ENCODE measurements at places on chromosomes 2 and 18. TPM values are rescaled to one million over a fixed set of nuclear protein-coding genes. Genes with fewer than 3 reads are reported as not detected.

GRCh38 chr2:203565076-203565475 is 30.0 kb upstream of the RAPH1 start:
- H3K4me3 ChIP-seq = no peak overlapping the region
- no peak overlapping the region for H3K27ac ChIP-seq
- no peaks in the 10 kb centered on the region for H3K36me3 ChIP-seq
- H3K27me3 ChIP-seq = no peaks in the 10 kb centered on the region
- peaks cover 8% of the 10 kb centered on the region for H3K4me1 ChIP-seq
- DNase-seq = no peak

DNA sequence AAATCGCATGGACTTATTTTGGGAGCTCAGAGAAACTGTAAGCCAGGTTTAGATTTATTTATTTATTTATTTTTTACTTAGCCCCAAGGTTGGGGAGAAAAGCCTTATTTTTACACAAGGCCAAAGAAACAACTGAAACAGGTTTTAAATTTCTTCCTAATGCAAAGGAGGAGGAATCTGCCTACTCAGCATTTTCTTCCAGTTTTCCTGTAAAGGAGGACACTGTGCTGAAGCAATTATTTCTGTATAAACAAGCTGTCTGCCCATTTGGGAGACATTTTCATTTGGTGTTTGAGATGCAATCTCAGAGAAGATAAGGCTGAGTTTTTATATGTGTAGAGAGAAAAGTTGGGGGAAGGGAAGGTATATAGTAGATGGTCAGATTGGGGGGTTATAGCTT is 125.0 kb downstream of the ETAA1 start:
- H3K27me3 ChIP-seq = no peaks in the 10 kb centered on the region
- H3K4me3 ChIP-seq = no peak overlapping the region
- no peak overlapping the region for H3K27ac ChIP-seq
- H3K36me3 ChIP-seq = no peaks in the 10 kb centered on the region
- no peaks in the 10 kb centered on the region for H3K4me1 ChIP-seq

GRCh38 chr2:130826821-130827501 is 9.8 kb upstream of the ARHGEF4 start:
- peaks cover 2% of the 10 kb centered on the region for H3K27me3 ChIP-seq
- H3K36me3 ChIP-seq = no peaks in the 10 kb centered on the region
- no peak overlapping the region for H3K27ac ChIP-seq
- no peak overlapping the region for H3K4me3 ChIP-seq
- H3K4me1 ChIP-seq = no peaks in the 10 kb centered on the region

DNA sequence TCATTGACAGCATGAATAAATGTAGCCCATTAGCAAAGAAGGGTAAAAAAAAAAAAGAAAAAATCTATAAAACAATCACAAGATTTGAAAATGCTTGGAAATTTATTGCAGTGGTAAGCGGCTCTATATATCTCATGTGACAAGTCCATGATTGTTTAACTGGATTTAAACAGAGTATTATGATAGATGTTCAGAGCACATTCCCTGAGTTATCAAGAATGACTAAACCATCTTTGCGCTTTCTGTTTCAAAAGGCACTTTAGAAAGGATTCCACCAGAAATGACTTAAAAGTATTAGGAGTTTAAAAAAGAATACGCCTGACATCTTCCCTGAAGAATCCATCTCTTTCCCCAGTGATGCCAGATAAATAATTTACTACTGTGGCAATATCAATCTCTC is 409.5 kb upstream of the UBE2E3 start:
- no peaks in the 10 kb centered on the region for H3K27me3 ChIP-seq
- no peak overlapping the region for H3K27ac ChIP-seq
- no peaks in the 10 kb centered on the region for H3K4me1 ChIP-seq
- no peak overlapping the region for H3K4me3 ChIP-seq
- no peaks in the 10 kb centered on the region for H3K36me3 ChIP-seq

- no peak for DNase-seq
- no peaks in the 10 kb centered on the region for H3K36me3 ChIP-seq
- no peak overlapping the region for H3K27ac ChIP-seq
- peaks cover 21% of the 10 kb centered on the region for H3K4me1 ChIP-seq
- no peaks in the 10 kb centered on the region for H3K27me3 ChIP-seq
Observed at GRCh38 chr18:53457068-53457467, 767.4 kb downstream of the MBD2 start.

DNA sequence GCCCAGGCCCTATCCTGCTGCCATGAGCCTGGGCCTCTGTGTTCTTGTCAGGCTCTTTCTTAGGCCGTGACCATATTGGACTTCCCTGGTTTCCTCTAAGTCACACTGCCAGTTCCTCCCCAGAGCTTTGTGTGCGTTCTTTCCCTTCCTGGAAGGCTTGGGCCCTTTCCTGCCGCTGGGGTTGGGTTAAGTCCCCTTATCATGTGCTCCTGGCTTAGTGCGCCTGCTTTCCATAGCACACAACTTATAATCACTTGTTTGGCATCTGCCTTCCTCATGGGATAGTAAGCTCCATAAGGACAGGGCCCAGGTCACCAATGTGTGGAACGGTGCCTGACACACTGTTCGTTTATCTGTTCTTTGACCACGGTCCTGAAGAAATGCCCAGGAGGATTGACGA is 31.3 kb downstream of the NIFK start:
- H3K27ac ChIP-seq = no peak overlapping the region
- H3K27me3 ChIP-seq = no peaks in the 10 kb centered on the region
- H3K4me3 ChIP-seq = no peak overlapping the region
- no peak for DNase-seq
- no peaks in the 10 kb centered on the region for H3K36me3 ChIP-seq

DNA sequence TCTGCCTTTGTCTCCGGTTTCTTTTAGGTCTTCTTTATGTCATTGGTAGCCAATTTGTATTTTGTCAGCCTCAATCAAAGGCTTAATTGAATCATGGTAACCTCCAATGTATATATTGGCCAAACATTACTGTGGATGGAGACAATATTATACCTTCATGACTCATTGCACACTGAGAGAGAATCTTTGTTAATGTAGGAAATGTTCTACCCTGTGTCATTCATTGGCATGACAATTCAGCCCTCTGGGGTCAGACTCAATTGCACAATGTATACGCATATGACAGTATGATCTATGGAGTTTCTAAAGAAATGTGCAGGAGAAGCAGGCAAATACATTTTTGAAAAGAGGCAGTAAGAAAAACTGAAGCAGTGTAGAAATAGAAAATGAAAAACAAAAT is 162.6 kb downstream of the PDE11A start:
- H3K27me3 ChIP-seq = no peaks in the 10 kb centered on the region
- H3K4me1 ChIP-seq = no peaks in the 10 kb centered on the region
- no peak overlapping the region for H3K4me3 ChIP-seq

DNA sequence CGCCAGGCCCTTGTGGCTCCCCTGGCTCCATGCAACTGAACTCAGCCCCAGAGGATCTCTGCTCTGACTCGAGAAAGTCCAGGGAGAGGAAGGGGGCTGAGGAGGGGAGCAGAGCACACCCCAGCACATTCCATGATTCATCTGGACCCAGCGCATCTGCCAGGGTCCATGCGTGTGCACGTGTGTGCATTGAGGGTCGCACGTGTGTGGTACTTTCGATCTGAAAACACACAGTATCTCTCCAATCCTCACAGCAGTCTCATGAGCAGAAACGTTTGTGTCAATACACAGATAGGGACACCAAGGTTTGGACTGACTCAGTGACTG is 146.4 kb upstream of the ID2 start:
- no peaks in the 10 kb centered on the region for H3K27me3 ChIP-seq
- H3K4me1 ChIP-seq = peaks cover 10% of the 10 kb centered on the region
- H3K36me3 ChIP-seq = no peaks in the 10 kb centered on the region
- peak overlapping the region; percentile 13 for H3K27ac ChIP-seq

DNA sequence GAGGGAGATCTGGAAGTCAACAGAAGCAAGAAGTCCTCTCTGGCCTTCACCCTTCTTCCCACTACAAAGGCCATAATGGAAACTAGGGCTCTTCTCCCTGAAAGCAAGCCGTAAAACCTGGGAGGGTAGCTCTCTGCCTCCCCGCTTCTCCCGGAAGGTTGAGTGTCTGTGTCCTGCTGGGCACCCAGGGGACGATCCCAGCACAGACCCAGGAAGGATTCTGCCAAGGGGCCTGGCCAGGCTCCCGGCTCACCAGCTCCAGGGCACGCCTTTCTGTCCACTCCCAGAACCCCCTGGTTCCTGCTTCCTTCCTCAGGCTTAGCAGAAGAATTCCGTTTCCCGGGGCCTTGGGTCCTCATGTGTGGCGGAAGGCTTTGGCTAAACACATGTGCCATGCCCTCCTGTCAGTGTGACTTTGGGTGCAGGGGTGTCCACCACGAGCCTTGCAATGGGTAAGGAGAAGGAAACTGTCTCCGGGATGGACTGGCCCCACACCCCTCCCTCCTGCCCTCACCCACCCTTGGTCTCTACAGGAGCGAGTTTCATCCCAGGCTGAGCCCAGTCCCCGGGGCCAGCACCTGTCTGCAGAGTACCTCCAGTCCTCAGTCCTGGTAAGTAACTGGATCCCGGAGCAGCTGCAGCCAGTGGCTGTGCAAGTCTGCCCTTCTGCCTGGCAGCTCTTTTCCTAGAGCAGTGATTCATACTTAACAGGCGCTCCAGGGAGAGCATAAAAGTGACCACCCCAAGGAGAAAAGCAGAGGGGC is 135.8 kb downstream of the TPO start:
- H3K4me1 ChIP-seq = no peaks in the 10 kb centered on the region
- H3K27me3 ChIP-seq = peaks cover 7% of the 10 kb centered on the region
- H3K4me3 ChIP-seq = no peak overlapping the region
- no peak overlapping the region for H3K27ac ChIP-seq
- no peaks in the 10 kb centered on the region for H3K36me3 ChIP-seq
- DNase-seq = no peak

- no peak for DNase-seq
- peaks cover 12% of the 10 kb centered on the region for H3K4me1 ChIP-seq
- peak overlapping the region; percentile 23 for H3K27ac ChIP-seq
- H3K4me3 ChIP-seq = no peak overlapping the region
Observed at GRCh38 chr18:31206071-31206470, 43.4 kb upstream of the DSC1 start.

GRCh38 chr18:58534535-58535301 is 94.2 kb downstream of the ALPK2 start:
- no peak overlapping the region for H3K4me3 ChIP-seq
- peaks cover 7% of the 10 kb centered on the region for H3K36me3 ChIP-seq
- DNase-seq = no peak
- H3K27ac ChIP-seq = no peak overlapping the region

GRCh38 chr2:118012778-118013177 is 1.1 kb downstream of the CCDC93 start:
- peaks cover 12% of the 10 kb centered on the region for H3K36me3 ChIP-seq
- no peaks in the 10 kb centered on the region for H3K27me3 ChIP-seq
- peaks cover 32% of the 10 kb centered on the region for H3K4me1 ChIP-seq
- DNase-seq = no peak
- H3K27ac ChIP-seq = peak overlapping the region; percentile 98
- H3K4me3 ChIP-seq = peak overlapping the region; percentile 95

DNA sequence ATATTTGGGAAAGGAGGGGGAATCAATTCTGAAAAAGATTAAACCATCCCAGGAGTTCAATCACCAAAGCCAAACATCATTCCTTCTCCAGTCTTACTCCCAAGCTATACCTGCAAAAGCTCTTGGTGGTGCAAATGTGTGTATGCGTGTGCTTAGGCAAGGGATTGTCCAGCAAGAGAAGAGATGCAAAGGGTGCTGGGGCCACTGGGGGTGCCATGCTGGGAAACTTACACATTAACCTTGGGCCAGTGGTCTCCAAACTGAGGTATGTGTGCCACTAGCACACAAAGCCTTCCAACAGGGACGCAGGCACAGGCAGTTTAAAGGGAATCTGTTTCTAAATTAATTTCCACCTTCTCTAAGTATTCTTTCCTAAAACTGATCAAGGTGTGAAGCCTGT is 307.9 kb downstream of the NBAS start:
- no peak overlapping the region for H3K27ac ChIP-seq
- H3K4me3 ChIP-seq = no peak overlapping the region
- no peaks in the 10 kb centered on the region for H3K36me3 ChIP-seq
- H3K27me3 ChIP-seq = no peaks in the 10 kb centered on the region
- H3K4me1 ChIP-seq = no peaks in the 10 kb centered on the region

DNA sequence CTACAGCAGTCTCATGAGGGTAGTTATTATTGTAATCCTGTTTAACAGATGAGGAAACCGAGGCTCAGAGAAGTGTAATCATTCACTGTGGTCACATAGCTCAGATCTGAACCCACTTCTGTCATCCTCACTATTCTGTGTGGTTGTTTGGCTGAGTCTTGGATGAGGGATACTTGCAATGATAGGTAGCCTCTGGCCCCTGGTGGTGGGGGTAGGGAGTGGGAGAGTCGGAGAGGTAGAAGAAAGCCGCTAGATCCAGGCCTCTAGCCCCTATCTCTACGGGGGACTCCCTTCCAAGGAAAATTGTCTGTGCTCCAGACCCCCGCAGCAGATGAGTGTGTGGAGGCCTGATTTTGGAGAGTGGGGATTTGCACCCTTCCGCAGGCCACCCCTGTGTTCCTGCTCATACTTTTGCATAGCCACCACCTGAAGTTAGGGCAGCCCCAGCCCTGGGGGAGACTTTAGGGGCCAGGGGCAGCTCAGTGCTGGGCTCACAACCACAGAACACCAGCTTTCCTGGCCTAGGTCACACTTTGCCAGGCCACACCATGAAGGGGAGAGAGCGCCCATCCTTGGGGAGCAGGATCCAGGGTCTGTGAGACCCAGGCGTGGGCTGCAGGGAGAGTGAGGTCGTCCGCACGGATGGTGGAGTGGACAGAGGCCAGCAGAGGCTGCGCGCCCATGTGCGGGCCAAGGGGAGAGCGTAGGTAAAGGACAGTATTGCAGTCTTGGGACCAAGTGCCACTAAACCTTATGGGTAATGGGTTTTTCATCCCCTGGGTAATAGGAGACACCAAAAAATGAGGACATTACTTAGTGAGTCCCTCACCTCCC is 148.2 kb downstream of the GLI2 start:
- H3K36me3 ChIP-seq = no peaks in the 10 kb centered on the region
- no peak overlapping the region for H3K4me3 ChIP-seq
- H3K27me3 ChIP-seq = no peaks in the 10 kb centered on the region
- no peak overlapping the region for H3K27ac ChIP-seq
- DNase-seq = no peak
- H3K4me1 ChIP-seq = peaks cover 7% of the 10 kb centered on the region

GRCh38 chr2:26274058-26274613 is 29.4 kb downstream of the HADHB start:
- H3K27ac ChIP-seq = peak overlapping the region; percentile 75
- H3K36me3 ChIP-seq = peaks cover 74% of the 10 kb centered on the region
- H3K4me1 ChIP-seq = peaks cover 25% of the 10 kb centered on the region
- H3K27me3 ChIP-seq = no peaks in the 10 kb centered on the region
- H3K4me3 ChIP-seq = no peak overlapping the region

- H3K27me3 ChIP-seq = no peaks in the 10 kb centered on the region
- H3K36me3 ChIP-seq = no peaks in the 10 kb centered on the region
- no peak overlapping the region for H3K27ac ChIP-seq
- no peak for DNase-seq
- no peak overlapping the region for H3K4me3 ChIP-seq
Observed at GRCh38 chr2:84781942-84782716, 98.8 kb downstream of the TRABD2A start.

- no peaks in the 10 kb centered on the region for H3K27me3 ChIP-seq
- peaks cover 2% of the 10 kb centered on the region for H3K4me1 ChIP-seq
- DNase-seq = no peak
- H3K27ac ChIP-seq = no peak overlapping the region
Observed at GRCh38 chr2:42957861-42958301, 165.5 kb upstream of the HAAO start.

GRCh38 chr2:202756598-202756997 is 115.0 kb downstream of the ICA1L start:
- DNase-seq = no peak
- peaks cover 40% of the 10 kb centered on the region for H3K36me3 ChIP-seq
- H3K27me3 ChIP-seq = no peaks in the 10 kb centered on the region
- no peak overlapping the region for H3K4me3 ChIP-seq
- H3K27ac ChIP-seq = no peak overlapping the region

The ATP5MC3 gene
- 1,066 TPM for polyA plus RNA-seq

The DIPK1C gene
- polyA plus RNA-seq = 14.2 TPM

The TCF7L1 gene
- polyA plus RNA-seq = 6.1 TPM

The CERKL gene
- polyA plus RNA-seq = not detected

The NOP58 gene
- 32.6 TPM for polyA plus RNA-seq

The PLEKHH2 gene
- 1.2 TPM for polyA plus RNA-seq
